ENCODE measurements at places on chromosomes 16 and 17. TPM values are rescaled to one million over a fixed set of nuclear protein-coding genes. Genes with fewer than 3 reads are reported as not detected.

The TANC2 gene
- total RNA-seq: 28.5 TPM

The ACSM3 gene
- 0.58 TPM for total RNA-seq

The CCDC144A gene
- 5.0 TPM for total RNA-seq

The RAP1GAP2 gene
- 0.28 TPM for total RNA-seq

The SPIRE2 gene
- 0.77 TPM for total RNA-seq

The HOXB5 gene
- not detected for total RNA-seq

The GNGT2 gene
- 0.56 TPM for total RNA-seq

The ZG16 gene
- not detected for total RNA-seq

The NPIPB2 gene
- 2.0 TPM for total RNA-seq

The LPO gene
- not detected for total RNA-seq

The PIK3R5 gene
- total RNA-seq: under 0.01 TPM

The WNK4 gene
- 3.5 TPM for total RNA-seq

The CSNK2A2 gene
- total RNA-seq: 16.9 TPM

The QRICH2 gene
- 2.7 TPM for total RNA-seq

The FAM171A2 gene
- 4.8 TPM for total RNA-seq

The ACSM2A gene
- total RNA-seq: not detected

The TPSAB1 gene
- not detected for total RNA-seq

The CACNG1 gene
- not detected for total RNA-seq

The BRD7 gene
- total RNA-seq: 41.0 TPM

The TNFRSF12A gene
- total RNA-seq: 258 TPM

The EVI2A gene
- 4.5 TPM for total RNA-seq

The ADAM11 gene
- 0.28 TPM for total RNA-seq

The PRDM7 gene
- not detected for total RNA-seq

Data from regular cardiac myocyte (primary cell).